ENCODE measurements at places on chromosomes 3 and 15.

GRCh38 chr3:50551054-50551659, 16.4 kb downstream of the C3orf18 start:
- no peak for DNase-seq

DNA sequence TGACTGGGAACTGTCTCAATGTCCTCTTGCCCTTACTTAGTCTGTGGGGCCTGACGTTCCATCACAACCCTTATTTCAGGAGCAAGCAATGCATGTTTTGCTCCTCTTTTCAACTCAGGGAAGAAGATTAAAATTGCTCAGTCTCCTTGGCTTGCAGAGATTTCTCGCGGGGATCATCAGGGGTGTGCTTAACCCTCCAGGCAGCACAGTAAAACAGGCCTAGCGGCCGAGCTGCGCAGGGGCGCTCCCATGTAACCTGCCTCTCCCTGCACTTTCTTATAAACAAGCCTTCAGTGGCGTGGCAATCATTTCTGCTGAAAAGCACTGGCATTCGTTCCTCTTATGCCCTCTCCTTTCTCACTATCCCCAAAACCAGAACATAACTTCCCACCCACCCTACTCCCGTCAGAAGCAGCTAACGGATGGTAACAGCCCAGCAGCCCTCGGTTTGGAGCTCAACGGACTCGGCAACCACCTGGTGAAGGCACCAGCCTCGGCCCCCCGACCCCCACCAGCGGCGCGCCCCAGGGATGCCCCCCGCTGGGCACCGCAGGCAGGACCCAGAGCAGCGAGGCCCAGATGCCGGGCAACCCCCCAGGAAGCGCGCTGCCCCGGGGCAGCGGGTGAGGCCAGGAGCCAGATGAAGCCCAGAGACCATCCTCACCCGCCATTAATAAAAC, 1.1 kb downstream of the MCF2L2 start:
- DNase-seq, result no peak

GRCh38 chr3:195187609-195188425, 83.1 kb downstream of the XXYLT1 start:
- DNase-seq, result no peak

- DNase-seq, result peak; percentile 10
Observed at GRCh38 chr3:149179220-149179619, 42.4 kb downstream of the CP start.

DNA sequence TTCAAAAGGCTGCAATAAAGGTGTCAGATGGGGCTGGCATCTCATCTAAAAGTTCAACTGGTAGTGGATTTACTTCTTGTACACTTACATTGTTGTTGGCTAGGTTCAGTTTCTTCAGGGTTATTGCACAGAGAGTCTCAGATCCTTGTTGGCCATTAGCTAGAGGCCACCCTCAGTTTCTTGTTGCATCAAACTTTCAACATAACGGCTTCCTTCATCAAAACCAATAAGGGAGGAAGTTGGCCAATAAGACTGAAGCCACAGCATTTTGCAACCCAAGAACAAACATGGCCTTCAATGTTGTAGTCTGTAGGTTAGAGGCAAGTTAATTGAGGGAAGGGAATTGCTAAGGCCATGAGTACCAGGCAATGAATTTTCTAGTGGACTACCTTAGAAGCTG, 218.0 kb downstream of the ZBBX start:
- DNase-seq, result peak; percentile 80

DNA sequence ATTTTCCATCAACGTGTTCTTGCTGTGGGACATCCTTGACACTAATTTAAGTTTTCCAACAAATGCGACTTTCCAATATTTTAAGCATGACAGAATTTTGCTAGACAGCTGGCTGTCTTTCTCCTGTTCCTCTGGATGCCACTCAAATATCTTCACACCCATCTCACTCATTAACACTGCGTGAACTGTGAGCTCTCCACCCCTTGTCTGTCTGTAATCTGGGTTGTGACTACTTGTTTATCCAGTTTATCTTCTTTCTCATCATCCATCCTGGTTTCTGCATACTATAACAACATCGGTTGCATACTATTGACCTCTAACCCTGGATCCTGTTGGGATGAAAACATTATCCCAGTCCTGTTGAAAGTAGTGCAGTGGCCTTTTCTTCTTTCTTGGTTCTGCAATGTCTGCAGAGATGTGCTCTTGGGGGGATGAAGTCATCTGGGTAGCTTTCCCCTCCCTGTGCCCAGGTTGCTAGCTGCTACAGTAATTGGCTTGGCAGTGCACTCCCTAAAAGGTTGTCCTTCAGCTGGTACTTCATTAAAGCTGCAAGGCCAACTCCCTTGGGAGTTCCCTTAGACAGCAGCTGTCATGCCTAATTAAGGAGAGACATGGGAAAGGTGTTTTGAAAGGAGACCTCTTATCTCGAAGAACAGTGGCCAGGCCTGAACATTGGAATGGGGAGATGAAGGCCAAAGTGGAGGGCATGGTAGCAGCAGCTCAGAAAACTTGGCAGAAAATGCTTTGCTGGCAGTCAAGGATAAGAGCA, 24.7 kb downstream of the KAT2B start:
- DNase-seq, result no peak

DNA sequence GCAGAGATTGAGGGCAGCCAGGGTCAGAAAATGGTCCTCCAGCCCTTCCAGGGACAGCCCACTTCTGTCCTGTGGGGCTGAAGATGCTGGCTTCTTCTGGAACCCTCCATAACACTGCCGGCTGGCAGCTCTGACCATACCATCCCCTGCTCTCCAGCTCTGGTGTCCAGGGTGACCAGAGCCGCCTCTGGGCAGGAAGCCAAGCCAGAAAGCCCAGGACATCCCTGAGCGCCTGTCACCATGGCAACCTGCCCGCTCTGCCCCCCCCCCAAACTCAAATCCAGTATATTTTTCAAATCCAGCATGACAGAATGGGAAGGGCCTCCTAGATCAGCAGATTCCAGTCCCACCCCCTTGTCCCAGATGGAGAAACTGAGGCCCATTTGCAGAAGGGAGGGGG, 420 bp upstream of the TMIE start:
- no peak for DNase-seq

GRCh38 chr3:120462409-120462959, 11.7 kb upstream of the FSTL1 start:
- no peak for DNase-seq

DNA sequence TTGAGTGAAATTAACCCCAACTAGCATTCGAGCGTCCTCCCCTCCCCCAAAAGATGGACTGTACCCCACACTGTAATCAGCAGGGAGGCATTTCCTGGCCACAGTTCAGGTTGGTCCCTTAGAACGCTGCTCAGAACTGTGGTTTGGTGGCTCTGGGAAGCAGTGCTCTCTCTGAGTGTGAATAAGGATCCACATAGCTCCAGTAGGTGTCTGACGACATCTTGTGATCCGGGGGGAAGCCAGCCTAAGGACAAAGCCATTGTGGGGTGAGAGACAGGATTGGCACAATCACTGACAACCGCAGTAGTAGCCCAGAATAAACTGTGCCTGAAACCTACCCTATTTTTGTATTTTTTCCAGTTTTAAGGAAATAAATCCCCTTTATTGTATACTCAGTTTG, 125.3 kb downstream of the IGF1R start:
- no peak for DNase-seq

- DNase-seq, result no peak
Observed at GRCh38 chr3:187728940-187729583, 16.2 kb downstream of the BCL6 start.

GRCh38 chr3:45946307-45946706, 3.0 kb downstream of the CXCR6 start:
- DNase-seq, result no peak

DNA sequence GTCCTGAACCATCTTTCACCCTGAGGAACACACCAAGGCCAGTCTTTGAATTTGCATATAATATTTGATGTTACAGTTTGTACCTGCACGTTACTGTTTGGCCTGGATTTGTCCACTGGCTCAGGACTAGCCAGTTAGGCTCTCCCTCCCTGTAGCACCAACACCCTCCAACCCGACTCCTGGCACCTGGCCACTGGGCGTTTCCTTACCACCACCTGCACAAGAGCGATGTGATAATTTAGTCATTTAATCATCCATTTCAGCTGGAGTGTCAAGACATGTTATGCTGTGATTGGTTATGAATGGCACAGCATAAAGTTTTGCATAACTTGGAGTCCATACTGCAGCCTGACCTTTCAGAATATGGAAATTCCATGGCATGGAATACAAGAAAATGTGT, 242.4 kb downstream of the KCNMB2 start:
- DNase-seq, result no peak

GRCh38 chr15:41890050-41890690, 3.7 kb downstream of the SPTBN5 start:
- no peak for DNase-seq
